LoVo (cell line): ENCODE measurements at places on chromosomes 4 and X.

DNA sequence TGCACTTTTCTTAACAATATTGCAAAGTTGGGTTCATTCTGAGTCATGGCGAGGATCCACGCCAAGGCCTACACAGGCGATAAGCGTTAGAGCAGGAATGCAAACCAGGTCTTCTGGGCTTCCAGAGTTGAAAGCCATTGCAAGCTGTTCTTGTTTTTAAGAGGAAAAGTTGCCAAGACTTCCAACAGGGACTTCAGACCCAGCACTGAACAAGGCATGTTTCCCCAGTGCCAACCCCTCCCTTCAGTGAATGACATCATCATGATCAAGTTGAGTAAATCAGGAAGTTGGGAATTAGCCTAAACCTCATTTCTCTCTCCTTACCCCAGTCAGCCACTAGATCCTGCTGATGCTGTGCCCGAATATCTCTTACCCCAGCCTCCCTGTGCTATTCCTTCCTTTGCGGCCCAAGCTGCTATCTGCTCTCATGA lies 355.1 kb downstream of the HS3ST1 start:
- no peak for DNase-seq

GRCh38 chrX:50814701-50815100 lies 707 bp upstream of the SHROOM4 start:
- DNase-seq, result no peak

DNA sequence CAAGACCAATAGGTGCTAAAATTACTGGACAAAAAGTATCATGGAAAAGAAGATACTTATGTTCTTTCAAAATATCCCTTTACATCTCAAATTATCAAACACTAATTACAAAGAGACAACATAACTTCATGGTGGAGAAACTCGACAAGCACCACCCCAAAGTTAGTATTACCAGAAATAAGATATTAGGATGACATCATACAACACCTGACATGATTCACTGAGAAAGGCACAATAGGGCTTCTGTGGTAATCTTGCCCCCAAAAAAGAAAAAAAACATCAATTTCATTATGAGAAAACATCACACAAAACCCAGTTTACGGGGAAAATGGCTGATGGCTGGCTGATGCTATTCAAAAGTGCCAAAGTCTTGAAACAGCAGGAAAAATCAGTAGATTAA lies 1781.7 kb upstream of the PCDH10 start:
- DNase-seq, result no peak

GRCh38 chr4:27085396-27085795 lies 224.8 kb downstream of the STIM2 start:
- no peak for DNase-seq

GRCh38 chr4:121939690-121940089 lies 12.2 kb downstream of the TRPC3 start:
- no peak for DNase-seq

- no peak for DNase-seq
Observed at GRCh38 chrX:44972132-44972531, 99.1 kb downstream of the KDM6A start.

- no peak for DNase-seq
Observed at GRCh38 chrX:102995316-102995715, 58.2 kb downstream of the RAB40AL start.
